ENCODE measurements at places on chromosomes 11 and 22. TPM values are rescaled to one million over a fixed set of nuclear protein-coding genes. Genes with fewer than 3 reads are reported as not detected.

- H3K4me1 ChIP-seq, result no peaks in the 10 kb centered on the region
- no peak overlapping the region for H3K4me3 ChIP-seq
- H3K36me3 ChIP-seq, result no peaks in the 10 kb centered on the region
- H3K27me3 ChIP-seq, result no peaks in the 10 kb centered on the region
Measured at GRCh38 chr11:42422090-42422489, 889.7 kb upstream of the API5 start.

DNA sequence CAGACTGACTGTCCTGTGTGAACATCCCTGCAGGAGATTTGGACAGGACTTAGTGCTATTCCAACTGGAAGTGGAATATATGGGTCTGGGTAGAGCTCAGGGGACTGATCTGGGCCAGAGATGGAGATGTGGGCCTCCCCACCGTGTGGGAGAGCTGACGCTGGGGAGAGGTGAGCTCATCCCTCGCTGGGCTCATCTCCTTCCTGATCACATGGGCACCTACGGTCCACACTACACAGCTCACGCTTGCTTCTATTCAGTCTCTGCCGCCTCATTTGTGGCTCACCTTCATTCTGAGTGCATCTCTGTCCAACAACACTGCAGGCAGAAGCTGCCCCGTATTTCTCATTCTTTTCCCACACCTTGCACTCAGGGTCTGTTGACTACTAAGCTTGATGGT lies 16.6 kb upstream of the RAB1B start:
- no peak for DNase-seq
- H3K4me1 ChIP-seq, result peaks cover 8% of the 10 kb centered on the region
- H3K36me3 ChIP-seq, result no peaks in the 10 kb centered on the region
- peaks cover 3% of the 10 kb centered on the region for H3K27me3 ChIP-seq

DNA sequence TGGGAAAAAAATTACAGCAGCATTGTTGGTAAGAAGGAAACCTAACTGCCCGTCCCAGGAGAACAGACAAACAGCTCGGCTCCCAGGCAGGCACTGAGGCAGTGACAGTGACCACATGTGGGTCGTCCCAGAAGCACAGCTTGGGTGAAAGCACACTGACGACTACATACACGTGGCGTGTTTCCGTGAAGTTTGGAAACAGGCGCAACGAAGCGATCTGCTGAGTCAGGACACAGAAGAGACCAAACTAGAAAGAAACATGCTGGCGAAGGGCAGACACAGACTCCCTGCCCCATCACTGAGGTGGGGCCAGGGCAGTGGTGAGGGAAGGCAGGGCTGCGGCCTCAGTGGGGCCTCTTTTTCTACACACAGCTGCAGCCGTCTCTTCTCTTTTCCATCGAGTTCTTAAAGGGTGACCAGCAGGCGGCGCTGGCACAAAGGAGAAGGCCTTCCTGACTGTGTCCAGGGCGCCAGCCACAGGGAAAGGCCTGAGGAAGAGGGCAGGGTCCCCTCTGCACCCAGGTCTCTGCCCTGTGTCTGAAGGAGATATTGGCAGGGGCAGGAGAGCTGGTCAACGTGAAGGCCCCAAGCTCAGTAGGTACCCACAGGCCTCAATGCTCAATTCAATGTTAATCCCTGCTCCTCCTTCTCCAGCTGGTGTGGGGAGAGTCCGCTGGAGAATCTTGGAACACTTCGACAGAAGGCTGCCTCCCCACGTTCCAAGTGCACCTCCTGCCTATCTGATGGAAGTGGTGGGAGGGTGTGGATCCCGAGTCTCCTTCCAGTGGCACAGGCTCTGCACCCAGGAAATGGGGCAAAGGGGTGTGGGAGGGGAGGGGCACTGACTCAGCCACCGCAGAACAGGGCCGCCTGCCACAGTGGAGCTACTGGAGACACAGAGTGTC lies 19.9 kb downstream of the CARS1 start:
- peaks cover 65% of the 10 kb centered on the region for H3K36me3 ChIP-seq
- H3K4me1 ChIP-seq, result no peaks in the 10 kb centered on the region
- H3K4me3 ChIP-seq, result no peak overlapping the region

- no peaks in the 10 kb centered on the region for H3K4me1 ChIP-seq
- no peak overlapping the region for H3K4me3 ChIP-seq
- H3K27me3 ChIP-seq, result no peaks in the 10 kb centered on the region
- H3K36me3 ChIP-seq, result no peaks in the 10 kb centered on the region
- no peak for DNase-seq
- no peak overlapping the region for H3K27ac ChIP-seq
Measured at GRCh38 chr11:109940816-109941215, 152.4 kb upstream of the ZC3H12C start.

- peaks cover 13% of the 10 kb centered on the region for H3K4me1 ChIP-seq
- no peaks in the 10 kb centered on the region for H3K36me3 ChIP-seq
- no peak overlapping the region for H3K4me3 ChIP-seq
Measured at GRCh38 chr22:50015451-50016307, 3.1 kb upstream of the IL17REL start.

DNA sequence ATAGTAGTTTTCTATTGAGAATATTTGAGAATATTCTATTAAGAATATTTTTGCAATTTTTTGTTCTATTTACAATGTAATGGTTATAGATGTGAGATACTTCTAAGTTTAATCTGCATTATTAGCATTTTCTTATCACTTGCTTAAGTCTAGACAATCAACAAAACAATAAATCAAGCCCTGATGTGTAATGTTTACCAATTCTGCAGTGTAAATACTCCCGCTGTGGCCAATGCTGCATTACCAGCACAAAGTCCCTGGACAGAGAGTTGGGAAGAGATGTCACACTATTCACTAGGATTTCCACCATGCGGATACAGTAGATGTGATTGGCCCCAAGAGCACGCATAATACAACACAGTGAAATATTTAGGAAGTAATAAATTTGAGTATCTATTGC lies 47.6 kb upstream of the GCAT start:
- H3K36me3 ChIP-seq, result peaks cover 34% of the 10 kb centered on the region
- no peak overlapping the region for H3K4me3 ChIP-seq
- H3K27me3 ChIP-seq, result peaks cover 4% of the 10 kb centered on the region

- no peaks in the 10 kb centered on the region for H3K27me3 ChIP-seq
- no peak for DNase-seq
- H3K4me1 ChIP-seq, result peaks cover 77% of the 10 kb centered on the region
- H3K4me3 ChIP-seq, result peak overlapping the region; percentile 94
Measured at GRCh38 chr22:38313384-38313955, 3.8 kb downstream of the CSNK1E start.

- H3K4me1 ChIP-seq, result peaks cover 20% of the 10 kb centered on the region
- no peak for DNase-seq
- H3K36me3 ChIP-seq, result no peaks in the 10 kb centered on the region
Measured at GRCh38 chr11:35009944-35010342, 93.5 kb downstream of the PDHX start.

- H3K27me3 ChIP-seq, result no peaks in the 10 kb centered on the region
- H3K27ac ChIP-seq, result peak overlapping the region; percentile 70
- H3K36me3 ChIP-seq, result peaks cover 5% of the 10 kb centered on the region
- H3K4me3 ChIP-seq, result no peak overlapping the region
- DNase-seq, result no peak
Measured at GRCh38 chr22:39367035-39367434, 17.2 kb downstream of the SYNGR1 start.

- H3K27me3 ChIP-seq, result peaks cover 14% of the 10 kb centered on the region
- H3K4me1 ChIP-seq, result no peaks in the 10 kb centered on the region
- 0 out of 2 replicates have a peak, but pooled peaks cover under 1% of the 10 kb centered on the region for H3K36me3 ChIP-seq
- no peak overlapping the region for H3K4me3 ChIP-seq
Measured at GRCh38 chr11:45321669-45322068, 35.5 kb upstream of the SYT13 start.

DNA sequence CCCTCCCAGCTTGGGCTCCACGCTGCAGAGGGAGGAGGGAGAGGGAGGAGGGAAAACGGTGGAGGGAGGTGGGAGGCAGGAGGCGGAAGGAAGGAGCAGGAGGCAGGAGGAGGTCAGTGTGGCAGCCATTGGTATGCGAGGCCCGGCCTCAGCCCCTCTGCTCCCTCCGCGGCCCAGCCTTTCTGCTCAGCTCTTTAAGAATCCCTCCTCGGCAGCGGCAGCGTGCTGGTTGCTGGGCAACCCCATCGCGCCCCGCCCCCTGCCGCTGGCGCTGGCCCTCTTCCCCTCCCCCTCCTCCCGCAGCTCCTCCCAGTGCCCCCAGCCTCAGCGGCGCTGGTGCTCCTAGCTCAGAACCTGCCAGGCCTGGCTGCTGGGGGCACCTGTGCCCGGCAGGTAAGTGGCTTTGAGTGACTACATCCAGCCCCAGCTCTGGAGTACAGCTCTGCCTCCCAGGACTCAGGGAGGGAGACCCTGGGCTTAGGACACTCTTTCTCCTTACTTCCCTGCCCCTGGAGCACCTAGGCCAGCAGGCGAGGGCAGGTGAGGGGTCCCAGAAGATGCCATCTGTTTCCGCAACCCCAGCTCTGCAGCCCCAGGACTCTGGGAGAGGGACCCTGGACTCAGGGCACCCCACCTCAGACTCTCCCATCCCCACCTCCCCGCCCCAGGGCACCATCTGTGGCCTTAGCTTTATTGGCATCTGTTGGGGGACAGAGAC lies 7.2 kb upstream of the FLRT1 start:
- H3K36me3 ChIP-seq, result no peaks in the 10 kb centered on the region
- no peak overlapping the region for H3K27ac ChIP-seq
- H3K4me1 ChIP-seq, result peaks cover 53% of the 10 kb centered on the region

- DNase-seq, result no peak
- H3K36me3 ChIP-seq, result no peaks in the 10 kb centered on the region
- no peak overlapping the region for H3K4me3 ChIP-seq
- H3K27ac ChIP-seq, result no peak overlapping the region
- peaks cover 22% of the 10 kb centered on the region for H3K27me3 ChIP-seq
Measured at GRCh38 chr11:1753229-1753928, 3.0 kb upstream of the IFITM10 start.

- H3K4me1 ChIP-seq, result peaks cover 14% of the 10 kb centered on the region
- no peak overlapping the region for H3K4me3 ChIP-seq
- no peak overlapping the region for H3K27ac ChIP-seq
- H3K36me3 ChIP-seq, result no peaks in the 10 kb centered on the region
- H3K27me3 ChIP-seq, result peaks cover 97% of the 10 kb centered on the region
Measured at GRCh38 chr11:115385226-115385625, 119.0 kb downstream of the CADM1 start.

DNA sequence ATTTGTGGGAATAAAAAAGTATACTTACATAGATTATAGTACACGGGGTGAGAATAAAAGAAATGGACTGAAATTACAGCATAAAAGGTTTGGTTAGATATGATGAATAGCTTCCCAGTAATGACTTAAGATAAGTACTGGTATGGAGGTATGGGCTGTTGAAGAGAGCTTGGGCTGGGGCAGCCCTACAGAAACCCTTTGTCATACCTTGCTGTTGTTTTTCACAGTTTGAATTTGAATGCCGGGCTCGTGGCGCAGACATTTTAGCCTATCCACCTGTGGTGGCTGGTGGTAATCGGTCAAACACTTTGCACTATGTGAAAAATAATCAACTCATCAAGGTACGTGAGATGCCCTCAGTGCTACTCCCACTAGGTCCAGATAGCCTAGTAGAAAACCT lies 42.3 kb upstream of the RBX1 start:
- H3K4me3 ChIP-seq, result no peak overlapping the region
- H3K27me3 ChIP-seq, result no peaks in the 10 kb centered on the region
- DNase-seq, result no peak
- H3K36me3 ChIP-seq, result peaks cover 21% of the 10 kb centered on the region
- H3K27ac ChIP-seq, result peak overlapping the region; percentile 19

DNA sequence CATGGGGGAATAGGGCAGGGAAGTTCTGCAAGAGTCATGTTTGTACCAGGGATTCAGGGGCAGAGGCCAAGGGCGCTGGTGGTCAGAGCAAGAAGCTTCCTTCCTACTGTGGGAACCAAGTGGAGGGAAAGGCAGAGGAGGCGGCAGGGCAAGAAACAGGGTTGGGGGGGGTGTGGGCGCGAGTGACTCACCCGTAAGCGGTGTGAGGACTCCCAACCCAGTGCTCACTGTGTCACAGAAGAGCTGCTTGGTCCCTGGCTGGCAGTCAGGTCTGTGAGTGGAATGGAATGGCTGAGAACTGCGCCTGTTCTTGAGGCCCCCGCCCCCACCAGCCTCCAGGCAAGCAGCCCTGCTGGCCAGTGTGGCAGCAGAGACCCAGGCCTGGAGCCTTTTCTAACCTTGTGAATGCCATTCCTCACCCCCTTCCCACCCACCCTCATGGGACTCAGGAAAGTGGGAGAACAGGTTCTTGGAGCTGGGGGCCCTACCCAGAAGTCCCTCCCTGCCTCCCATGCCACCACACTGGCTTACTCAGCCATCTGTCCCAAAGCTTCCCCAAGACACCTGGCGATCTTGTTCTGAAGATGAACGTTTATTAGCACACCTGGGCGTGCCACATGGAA lies 4.7 kb downstream of the LRRC10B start:
- peaks cover 31% of the 10 kb centered on the region for H3K27me3 ChIP-seq
- no peak overlapping the region for H3K4me3 ChIP-seq
- H3K27ac ChIP-seq, result peak overlapping the region; percentile 78
- peaks cover 53% of the 10 kb centered on the region for H3K4me1 ChIP-seq
- H3K36me3 ChIP-seq, result no peaks in the 10 kb centered on the region
- DNase-seq, result no peak

- H3K4me1 ChIP-seq, result peaks cover 10% of the 10 kb centered on the region
- no peak overlapping the region for H3K4me3 ChIP-seq
- H3K36me3 ChIP-seq, result peaks cover 5% of the 10 kb centered on the region
- H3K27ac ChIP-seq, result peak overlapping the region; percentile 3
- no peaks in the 10 kb centered on the region for H3K27me3 ChIP-seq
Measured at GRCh38 chr11:10051868-10052586, 242.0 kb downstream of the SBF2 start.

GRCh38 chr22:44276706-44277356 lies 35.9 kb downstream of the SHISAL1 start:
- peaks cover 26% of the 10 kb centered on the region for H3K4me1 ChIP-seq
- H3K27ac ChIP-seq, result no peak overlapping the region
- no peaks in the 10 kb centered on the region for H3K27me3 ChIP-seq

DNA sequence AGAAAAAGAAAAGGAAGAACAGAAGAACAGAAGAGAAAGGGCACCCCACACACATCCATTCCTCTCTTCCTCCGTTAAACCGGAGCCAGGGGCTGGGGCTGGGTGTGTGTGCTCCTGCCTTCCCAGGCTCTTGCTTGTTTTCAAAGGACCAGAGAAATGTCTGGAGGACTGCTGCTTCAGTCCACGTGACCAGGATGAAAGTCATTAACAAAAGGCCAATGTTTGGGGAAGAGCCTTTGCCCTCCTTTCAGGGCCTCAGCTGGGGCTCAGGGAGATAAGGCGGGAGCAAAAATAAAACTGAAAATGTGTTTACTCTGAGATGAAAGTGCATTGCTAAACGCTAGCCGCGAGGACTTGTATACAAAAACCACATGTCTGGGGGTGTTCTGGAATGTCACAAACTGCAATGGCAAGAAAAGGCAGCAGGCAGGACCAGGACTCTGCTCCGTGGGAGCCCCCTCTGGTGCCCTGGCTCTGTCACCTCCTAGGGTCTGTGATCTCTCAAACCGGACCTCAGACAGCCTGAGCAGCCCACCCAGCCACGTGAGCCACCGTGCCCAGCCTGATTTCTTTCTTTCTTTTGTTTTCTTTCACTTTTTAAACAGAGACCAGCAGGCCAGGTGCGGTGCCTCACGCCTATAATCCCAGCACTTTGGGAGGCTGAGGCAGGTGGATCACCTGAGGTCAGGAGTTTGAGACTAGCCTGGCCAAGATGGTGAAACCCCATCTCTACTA lies 31.6 kb upstream of the MYH9 start:
- peaks cover 10% of the 10 kb centered on the region for H3K4me1 ChIP-seq
- no peaks in the 10 kb centered on the region for H3K27me3 ChIP-seq
- peak overlapping the region; percentile 87 for H3K27ac ChIP-seq
- no peaks in the 10 kb centered on the region for H3K36me3 ChIP-seq
- no peak overlapping the region for H3K4me3 ChIP-seq

- H3K27me3 ChIP-seq, result no peaks in the 10 kb centered on the region
- no peak overlapping the region for H3K27ac ChIP-seq
- H3K4me3 ChIP-seq, result no peak overlapping the region
Measured at GRCh38 chr22:19568337-19569275, 44.4 kb upstream of the CLDN5 start.

CCDC87 gene
- total RNA-seq, result 0.71 TPM

MRGPRE gene
- not detected for total RNA-seq

TRIM6 gene
- 30.2 TPM for total RNA-seq

DLG2 gene
- total RNA-seq, result 17.5 TPM

C11orf16 gene
- total RNA-seq, result not detected

KCNJ11 gene
- total RNA-seq, result 10.0 TPM

APOA5 gene
- 0.20 TPM for total RNA-seq

FOXRED1 gene
- 64.4 TPM for total RNA-seq

All from WTC11 (cell line).